Stimulated activated CD4-positive, alpha-beta T cell treated with anti-CD3 and anti-CD28 coated beads, Interleukin-2, amount 100 ng/mL, for 24 hours (primary cell): ENCODE measurements at places on chromosomes 1 and 21.

DNA sequence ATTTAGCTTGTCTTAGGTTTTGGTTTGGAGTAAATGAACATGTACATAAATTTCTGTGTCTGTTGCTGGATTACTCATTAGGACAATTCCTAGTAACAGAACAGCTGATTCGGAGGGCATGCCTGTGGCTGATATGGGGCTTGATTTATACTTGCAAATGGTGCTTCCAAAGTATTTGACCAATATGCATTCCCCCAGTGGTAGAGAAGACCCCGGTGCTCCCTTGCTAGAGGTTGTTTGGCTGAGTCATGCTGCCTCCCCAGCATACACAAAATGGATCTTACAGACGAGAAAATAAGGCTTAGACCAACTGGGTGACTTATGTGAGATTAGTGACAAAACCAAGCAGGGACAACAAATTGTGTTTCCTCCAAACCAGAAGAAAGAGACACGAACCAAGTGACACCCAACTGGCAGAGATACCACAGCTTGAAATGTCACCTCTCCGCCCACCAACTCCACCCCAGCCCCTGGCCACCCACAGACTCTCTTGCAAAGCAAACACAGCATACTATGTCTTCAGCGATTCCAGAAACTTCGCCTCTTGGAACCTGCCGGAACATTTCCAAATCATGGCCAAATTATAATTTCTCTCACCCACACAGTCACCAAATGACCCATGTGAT is 75.9 kb upstream of the ETS2 start:
- no peak for DNase-seq

DNA sequence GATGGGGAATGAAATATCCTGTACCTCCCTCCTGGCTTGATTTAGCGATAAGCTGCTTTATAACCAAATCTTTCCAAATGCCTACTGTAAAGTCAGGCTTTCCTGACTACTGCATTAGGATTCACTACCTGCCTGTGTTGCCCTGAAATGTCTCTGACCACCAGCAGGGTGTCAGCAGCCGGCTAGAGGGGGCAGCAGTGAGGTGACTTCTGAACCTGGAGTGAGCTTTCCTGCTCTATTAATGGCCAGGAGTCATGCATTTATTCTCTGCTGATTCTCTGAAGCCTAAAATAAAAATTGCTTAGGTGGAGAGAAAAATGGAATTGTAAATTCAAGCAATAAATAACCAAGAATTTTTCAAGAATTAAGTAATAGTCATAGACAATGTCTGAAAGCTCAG is 2.5 kb downstream of the BACE2 start:
- no peak for DNase-seq

DNA sequence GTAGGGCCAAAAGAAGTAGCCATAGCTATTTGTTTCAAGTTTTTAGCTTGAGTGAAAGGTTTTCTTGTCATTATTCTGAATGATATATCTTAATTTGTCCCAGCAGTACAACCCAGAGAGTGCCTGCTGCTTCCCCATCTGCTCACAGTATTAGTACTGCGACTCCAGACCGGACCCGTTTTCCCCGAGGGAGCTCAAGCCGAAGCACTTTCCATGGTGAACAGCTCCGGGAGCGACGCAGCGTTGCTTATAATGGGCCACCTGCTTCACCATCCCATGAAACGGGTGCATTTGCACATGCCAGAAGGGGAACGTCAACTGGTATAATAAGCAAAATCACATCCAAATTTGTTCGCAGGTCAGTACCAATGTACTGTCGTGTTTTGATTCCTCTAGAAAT is 37.2 kb upstream of the C1orf115 start:
- no peak for DNase-seq

DNA sequence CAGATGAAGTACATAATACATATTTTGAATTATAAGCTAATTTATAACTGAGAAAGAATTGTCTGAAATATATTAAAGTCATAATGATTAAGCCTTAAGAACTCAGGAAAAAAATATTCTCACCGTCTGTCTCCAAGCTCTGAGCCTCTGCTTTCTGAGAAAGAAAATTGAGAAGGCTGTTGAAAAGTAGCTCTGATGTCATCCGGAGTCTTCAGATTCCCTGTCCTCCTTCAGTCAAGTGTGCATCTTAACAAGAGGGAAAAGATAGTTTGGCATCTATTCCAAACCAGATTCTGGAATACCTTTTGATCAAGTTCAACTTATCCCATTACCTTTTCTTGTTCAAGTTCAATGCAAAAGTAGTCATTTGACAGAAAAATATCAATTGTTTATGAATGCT is 50.6 kb downstream of the NRIP1 start:
- DNase-seq, result no peak

DNA sequence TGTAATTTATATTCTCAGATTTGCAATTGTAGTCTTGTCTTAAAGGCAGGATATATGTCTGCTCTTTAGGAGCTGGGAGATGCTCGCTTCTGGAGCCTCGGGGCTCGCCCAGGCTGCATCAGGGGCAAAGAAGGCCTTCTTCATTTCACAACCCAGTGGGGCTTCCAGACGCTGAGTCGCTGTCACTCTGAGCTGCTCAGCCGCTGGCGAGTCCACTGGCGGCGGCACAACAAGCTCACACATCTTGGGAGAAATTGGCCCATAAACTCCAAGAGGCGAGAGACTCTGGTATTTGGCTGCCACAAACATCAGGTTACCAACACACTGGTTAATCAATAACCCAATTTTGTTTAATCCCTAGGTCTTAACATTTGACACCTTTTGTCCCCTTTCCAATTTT is 216.6 kb downstream of the ATG4C start:
- no peak for DNase-seq

DNA sequence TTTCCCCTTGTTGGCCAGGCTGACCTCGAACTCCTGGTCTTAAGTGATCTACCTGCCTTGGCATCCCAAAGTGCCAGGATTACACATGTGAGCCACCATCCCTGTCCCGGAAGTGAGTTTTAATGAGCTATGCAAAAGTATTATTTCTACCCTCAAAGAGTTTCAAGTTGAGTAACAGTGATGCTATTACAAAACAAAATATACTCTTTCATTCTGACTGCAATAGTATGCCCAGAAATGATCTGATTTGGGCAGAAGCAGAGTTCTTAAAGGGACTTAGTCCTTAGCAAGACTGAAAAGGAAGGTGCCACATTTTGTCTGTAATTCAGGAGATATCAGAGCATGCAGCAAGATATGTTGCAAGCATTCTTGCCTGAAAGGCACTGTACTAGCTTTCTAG is 375.4 kb downstream of the NUF2 start:
- DNase-seq, result no peak

- no peak for DNase-seq
Measured at GRCh38 chr1:12630946-12631530, 12.8 kb upstream of the AADACL4 start.

- DNase-seq, result no peak
Measured at GRCh38 chr1:33872275-33872674, 8.4 kb downstream of the HMGB4 start.

- DNase-seq, result no peak
Measured at GRCh38 chr1:22053861-22054770, 1.6 kb downstream of the CDC42 start.

DNA sequence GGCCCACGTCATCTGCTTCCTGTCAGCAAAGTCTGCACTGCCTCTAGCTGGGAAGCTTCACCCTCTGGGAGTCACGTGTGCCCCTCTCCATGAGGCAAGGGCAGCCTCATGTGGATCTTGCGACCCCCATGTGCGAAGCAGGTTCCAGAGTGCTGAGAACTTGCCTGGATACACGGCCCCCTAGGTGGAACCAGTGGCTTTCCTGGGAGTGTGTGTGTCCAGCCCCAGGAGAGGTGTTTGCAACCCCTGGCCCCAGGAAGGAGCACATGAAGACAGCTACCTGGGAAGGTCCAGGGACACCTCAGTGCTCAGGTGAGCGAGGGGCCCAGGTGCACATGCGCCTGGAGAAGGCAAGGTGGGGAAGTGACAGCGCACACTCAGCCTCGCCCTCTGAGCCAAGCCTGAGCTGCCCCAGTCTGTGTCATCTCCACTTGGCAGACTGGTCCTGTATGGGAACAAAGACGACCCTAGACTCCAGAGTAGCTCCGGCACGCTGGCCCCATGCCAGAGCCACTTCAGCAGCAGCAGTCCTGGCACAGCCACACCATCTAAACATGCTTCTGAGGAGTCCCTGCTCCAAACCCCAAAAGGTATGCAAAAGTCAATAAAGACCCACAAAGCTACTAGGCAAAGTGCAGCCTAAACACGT is 8.9 kb downstream of the LSS start:
- no peak for DNase-seq

GRCh38 chr1:235502601-235503402 is 1.4 kb downstream of the B3GALNT2 start:
- no peak for DNase-seq

DNA sequence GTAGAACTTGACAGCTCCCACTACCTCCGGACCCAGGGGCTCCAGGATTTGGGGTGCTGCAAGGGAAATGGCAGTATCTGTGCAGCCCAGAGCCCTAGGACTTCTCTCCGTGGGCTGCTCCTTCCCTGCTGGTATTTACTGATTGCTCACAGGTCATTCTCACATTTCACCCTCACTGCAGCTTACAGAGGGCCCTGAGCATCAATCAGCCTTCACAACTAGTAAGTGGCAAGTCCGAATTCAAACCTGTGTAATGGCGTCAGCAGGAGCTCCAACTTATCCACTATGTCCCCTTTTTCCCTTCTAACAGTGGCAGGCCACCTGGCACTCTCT is 32.4 kb downstream of the PIK3C2B start:
- no peak for DNase-seq

DNA sequence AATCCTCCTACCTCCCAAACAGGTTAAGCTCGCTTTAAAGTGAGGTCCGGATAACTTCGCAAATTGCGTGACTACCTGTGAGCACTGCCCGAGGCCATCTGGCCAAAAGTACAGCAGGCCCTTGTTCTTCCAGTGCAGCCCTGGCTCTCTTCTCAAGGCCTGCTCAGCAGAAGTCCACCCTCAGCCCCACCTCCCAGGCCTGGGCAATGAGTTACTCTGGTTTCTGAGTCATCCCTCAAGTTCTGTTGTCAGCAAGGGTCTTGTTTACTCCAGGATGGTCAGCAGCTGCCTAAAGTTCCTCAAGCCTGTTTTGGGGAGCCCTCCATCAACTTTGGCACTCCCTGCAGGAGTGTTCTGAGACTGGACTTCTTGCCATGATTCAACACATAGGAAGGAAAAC is 101.7 kb downstream of the BCAR3 start:
- DNase-seq, result no peak

- DNase-seq, result no peak
Measured at GRCh38 chr1:201475130-201475529, 6.1 kb upstream of the PHLDA3 start.

GRCh38 chr1:42756956-42757891 is 9.6 kb downstream of the P3H1 start:
- DNase-seq, result no peak

DNA sequence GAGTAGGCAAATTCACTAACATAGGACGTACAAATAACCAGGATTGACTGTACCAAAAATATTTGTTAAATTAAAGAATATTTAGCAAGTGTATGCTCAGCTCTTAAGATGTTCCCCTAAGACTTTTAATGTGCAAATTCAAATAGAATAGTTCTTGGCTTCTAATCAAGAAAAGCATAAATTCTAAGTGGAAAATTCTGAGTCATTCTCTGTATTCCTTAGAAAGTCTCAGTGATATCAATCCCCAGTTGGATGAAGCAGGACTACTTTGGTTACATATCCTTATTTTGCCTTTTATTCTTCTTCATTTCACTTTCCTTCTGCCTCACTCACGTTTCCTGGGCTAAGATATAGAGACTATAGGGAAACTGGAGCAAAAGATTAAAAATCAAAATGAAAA is 130.2 kb downstream of the IFI44 start:
- DNase-seq, result no peak
